AG09319 (cell line): ENCODE measurements at places on chromosomes 4 and X.
A peak's percentile ranks its signal among the peaks of the same experiment; 100 is the strongest.

DNA sequence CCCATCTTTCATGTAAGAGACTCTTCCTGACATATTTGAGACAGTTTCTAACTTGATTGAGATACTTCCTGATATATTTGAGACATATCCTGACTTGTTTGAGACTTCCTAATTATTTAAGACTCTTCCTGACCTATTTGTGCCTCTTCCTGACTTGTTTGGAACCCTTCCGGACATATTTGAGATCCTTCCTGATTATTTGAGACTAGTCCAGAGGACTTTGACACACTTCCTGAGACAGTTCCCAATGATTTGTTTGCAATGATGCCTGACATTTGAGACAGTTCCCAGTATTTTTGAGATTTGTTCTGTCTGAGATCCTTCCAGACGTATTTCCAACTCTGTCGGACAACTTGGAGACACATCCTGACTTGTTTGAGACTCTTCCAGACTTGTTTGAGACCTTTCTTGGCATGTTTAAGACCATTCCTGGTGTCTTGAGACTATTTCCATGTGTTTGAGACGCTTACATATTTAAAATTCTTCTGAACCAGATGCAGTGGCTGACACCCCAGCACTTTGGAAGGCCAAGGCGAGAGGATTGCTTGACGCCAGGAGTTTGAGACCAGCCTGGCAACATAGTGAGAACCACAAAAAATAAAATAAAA is 118.9 kb upstream of the USP9X start:
- no peak for DNase-seq

DNA sequence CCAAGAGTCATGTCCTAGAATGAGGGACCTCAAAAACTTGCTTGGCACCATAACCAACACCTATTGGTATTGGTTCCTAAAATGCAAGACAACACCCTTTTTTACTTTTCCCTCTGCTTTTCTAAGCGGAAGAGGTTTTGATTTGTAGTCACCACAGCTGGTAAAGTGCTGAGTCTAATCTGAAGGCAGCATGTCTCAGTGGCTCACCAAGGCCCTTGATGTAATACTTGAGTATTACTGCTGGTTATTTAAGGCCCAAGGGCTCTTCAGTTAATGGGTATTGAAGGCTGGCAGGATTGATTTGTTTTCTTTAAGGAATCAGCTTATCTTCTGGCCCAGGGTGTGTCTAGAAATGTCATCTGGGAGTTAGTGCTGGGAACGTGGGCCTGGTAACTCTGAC is 735.1 kb downstream of the GLUD2 start:
- DNase-seq = no peak

DNA sequence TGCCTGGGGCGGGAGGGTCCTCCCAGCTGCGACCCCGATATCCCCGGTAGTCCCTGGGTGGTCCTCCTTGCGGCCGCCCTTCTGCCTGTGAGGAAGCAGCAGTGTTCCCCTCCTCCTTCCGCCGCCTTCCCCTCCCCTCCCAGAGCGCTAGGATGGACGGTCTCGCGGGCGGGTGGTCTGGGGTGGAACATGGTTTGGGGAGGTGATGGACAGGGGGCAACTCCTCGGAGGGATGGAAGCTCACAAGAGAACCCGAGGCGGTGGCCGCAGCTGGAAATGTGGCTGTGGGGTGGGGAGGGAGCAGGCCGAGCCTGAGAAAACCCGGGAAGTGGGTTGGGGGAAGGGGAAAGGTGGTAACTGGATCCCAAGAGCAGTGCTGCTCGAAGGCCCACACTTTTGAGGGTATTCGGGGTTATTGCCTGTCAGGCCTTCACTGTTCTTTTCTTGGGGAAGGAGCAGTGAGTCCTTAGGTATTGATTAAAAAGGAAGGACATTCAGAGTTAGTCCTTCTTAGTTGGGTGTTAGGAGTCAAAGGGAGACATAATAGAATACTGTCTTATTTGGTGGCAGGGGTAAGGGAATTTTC is 581 bp downstream of the UBE2K start:
- no peak for DNase-seq

DNA sequence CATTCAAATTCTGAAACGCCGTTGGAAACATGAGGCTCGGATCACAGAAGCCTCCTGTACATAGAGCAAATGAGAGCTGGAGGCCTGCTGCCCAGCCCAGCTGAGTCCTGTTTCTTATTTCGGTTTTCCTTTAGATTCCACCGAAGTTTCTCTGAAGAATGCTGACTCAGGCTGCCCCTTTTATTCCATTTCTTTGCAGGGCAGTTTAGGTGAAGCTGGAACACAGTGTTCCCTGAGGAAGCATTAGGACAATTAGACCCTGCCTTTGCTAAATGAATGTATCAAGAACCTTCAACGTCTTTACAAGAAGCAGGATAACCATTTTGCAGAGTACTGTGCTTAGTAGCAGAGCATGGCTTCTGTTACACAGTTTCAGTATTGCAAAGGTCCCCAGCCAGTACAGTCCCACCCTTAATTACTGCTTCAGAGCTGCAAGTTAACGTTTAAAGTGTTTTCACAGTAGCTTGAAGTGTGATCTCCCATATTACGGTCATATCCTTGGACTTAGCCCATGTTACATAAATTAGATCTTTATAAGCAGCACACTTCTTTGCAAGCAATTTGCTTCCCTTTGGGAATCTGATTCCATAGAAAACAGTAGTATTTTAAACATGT is 117.0 kb downstream of the TBL1X start:
- DNase-seq = no peak

GRCh38 chr4:144355811-144356757 is 215.6 kb upstream of the GYPA start:
- no peak for DNase-seq

DNA sequence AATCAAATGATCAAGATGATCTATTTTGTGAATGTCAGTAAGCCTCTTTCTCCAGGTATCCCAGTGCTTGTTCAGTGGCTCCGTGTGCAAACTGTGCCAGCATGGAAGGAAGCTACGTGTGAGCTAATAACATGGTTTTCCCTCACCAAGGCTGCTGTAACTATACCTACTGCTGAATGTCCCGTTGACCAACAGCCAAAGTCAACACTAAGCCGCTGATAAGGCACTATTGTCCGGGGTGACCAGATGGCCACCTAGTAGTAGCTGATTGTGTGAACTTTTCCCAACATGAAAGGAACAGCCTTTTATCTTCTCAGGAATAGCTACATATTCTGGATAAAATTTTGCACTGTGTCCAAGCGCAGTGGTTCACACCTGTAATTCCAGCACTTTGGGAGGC is 58.0 kb upstream of the ABCG2 start:
- no peak for DNase-seq

DNA sequence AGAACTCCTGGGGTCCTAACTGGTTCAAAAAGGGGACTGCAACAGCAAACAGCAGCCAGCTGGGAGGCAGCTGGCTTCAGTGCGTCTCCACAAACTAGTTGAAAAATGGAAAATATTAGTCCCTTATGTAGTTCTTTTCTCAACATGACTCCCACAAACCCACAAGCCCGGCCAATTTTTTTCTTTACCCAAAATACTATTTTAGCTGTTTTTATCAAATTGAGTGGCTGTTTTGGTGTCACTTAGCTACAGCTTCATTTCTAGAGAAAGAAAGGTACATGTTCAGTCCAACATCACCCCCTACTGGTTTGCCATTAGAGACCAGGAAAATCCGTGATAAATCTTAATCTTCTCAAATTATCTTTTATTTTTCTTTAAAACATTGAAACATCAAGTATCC is 97.2 kb downstream of the GUCY2F start:
- DNase-seq = no peak

DNA sequence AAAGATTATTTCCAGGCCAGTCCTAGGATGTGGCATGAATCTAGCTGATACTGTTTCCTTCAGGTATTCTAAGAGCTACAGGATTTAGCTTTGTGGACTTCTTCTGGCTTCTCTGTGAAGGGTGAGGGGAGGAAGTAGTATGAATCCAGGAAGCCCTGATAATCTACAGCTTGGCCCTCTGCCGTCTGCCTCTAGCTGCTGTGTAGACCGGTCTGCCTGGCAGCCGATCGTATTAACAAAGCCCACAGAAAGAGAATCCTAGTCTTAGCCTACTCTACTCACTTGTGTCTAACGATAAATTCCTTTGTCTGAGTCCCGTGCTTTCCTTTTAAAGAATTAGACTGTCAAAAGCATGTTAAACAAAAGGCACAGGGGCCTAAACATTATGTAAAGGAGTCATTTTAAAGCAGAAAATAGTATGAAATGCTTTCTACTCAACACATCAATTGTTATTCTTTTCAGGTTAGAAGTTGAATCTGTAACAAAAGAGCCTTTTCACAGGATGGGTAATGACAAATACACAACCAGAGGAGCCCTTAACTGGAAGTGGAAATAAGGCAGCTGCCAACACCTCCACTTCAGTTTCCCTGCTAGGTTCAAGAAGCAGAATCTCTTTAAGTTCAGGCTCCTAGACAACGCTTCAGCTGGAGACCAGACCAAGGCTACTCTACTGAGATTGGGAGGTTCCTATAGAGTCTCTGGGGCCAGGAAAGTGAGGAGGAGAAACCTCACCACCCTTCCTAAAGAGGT is 48.9 kb upstream of the UCP1 start:
- no peak for DNase-seq

DNA sequence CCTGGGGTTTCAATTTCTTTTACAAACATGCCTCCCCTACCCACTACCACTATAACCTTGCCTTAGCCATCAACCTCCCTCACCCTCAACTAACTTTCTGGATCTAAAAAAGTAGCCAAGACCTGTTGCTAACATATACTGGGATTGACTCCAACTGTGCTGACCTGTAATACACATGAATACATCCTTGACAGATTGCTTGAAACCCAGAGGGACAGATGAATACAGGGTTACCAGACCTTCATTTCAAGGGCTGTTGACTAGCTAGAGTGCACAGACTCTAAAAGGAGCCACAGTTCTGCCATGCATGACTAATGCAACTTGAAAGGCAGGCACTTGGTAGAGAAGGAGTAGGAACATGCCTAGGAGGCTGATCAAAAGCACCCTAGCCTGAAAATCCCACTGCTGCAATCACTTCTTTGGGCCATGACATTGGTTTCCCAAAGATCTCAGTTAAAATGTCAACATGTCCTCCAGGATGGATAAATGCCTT is 121.0 kb downstream of the PCDH19 start:
- DNase-seq = no peak

DNA sequence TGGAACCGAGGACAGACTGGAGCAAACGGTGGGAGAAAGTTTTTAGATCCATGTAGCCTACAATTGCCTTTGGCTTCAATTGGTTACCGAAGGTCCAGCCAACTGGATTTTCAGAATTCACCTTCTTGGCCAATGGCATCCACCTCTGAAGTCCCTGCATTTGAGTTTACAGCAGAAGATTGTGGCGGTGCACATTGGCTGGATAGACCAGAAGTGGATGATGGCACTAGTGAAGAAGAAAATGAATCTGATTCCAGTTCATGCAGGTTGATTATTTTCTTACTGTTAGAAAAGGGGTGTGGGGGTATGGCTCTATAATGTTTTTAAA is 702 bp downstream of the KLHL5 start:
- no peak for DNase-seq

- DNase-seq = peak; percentile 52
Observed at GRCh38 chrX:24245202-24245601, 68.7 kb downstream of the SUPT20HL2 start.
